Articular chondrocyte of knee joint (primary cell): ENCODE measurements at places on chromosomes 12 and 14. TPM values are rescaled to one million over a fixed set of nuclear protein-coding genes. Genes with fewer than 3 reads are reported as not detected.

Gene BHLHE41
- total RNA-seq, result 1.7 and 3.6 TPM in 2 replicates

Gene INSM2
- total RNA-seq, result not detected in 2 replicates

Gene IL26
- 4.5 and 14.2 TPM in 2 replicates for total RNA-seq

Gene TESPA1
- not detected in 2 replicates for total RNA-seq

Gene PLA2G1B
- not detected in 2 replicates for total RNA-seq

Gene INHBC
- under 0.01 TPM in 1 of 2 replicates, not detected in the other for total RNA-seq

Gene CD69
- not detected in 2 replicates for total RNA-seq

Gene TTC9
- 2.6 and 3.5 TPM in 2 replicates for total RNA-seq

Gene CCDC196
- total RNA-seq, result not detected in 2 replicates

Gene AJUBA
- total RNA-seq, result 65.6 and 75.0 TPM in 2 replicates

Gene MSI1
- total RNA-seq, result 0.26 and 0.43 TPM in 2 replicates

Gene MEG3
- total RNA-seq, result 400 and 501 TPM in 2 replicates

Gene DCN
- 6,413 and 6,491 TPM in 2 replicates for total RNA-seq
